ENCODE measurements at places on chromosomes 16 and 17.
A peak's percentile ranks its signal among the peaks of the same experiment; 100 is the strongest.

DNA sequence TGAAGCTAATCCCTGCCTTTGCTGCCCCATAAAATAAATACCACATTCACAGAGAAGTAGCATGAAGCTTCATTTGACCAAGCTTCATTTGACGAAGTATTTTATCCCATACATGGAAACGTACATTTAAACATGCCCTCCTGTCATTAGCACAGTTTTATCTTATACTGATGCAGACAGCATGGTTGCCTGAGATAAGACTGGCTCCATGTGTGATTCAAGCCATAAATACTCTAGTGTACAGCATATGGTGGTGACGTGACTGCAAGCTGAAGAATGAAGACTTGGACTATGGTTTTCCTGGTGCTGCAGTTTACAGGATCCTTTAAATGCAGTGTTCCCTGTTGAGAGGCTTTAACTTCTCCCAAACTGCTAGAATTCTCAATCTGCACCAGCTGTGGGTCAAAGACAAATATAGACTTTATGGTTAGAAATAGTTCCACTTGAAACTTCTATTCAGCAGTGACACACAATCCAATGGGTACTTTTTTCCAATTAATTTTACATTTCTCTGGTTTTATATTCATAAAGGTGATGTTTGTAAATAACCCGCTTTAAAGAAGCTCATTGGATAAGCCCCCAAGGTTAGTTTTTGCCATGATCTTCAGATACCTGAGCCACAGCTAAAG lies 64.9 kb downstream of the CYB561 start:
- no peaks in the 10 kb centered on the region for H3K36me3 ChIP-seq
- no peaks in the 10 kb centered on the region for H3K27me3 ChIP-seq
- H3K4me3 ChIP-seq = no peak overlapping the region
- no peak for DNase-seq
- no peaks in the 10 kb centered on the region for H3K4me1 ChIP-seq

DNA sequence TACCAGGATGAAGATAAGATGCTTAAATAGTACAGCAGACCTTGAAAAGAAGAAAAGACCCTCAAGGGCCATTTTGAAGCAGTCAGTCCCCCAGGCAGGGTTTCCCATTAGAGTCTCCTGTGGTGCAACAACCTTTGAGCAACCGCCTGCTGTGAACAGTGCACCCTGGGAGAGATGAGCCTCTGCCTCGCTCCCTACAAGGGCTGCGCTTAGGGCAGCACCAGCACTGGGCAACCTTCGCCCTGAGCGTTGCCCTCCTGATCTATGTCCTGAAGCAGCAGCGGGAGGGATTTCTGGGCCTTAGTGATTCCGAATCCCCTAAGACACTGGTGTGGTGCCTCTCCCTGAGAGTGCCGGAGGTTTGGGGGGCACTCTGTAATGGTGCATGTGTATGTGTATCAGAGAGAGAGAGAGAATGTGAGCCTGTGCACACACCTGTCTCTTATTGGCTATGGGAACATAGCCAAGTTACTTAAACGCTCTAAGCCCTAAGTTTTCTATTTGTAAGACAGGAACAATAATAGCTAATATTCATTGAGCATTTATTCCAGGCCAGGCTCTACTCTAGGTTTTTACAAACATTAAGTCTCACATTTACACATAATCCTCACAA lies 25.2 kb upstream of the ABCC12 start:
- no peaks in the 10 kb centered on the region for H3K27me3 ChIP-seq
- H3K4me3 ChIP-seq = no peak overlapping the region
- DNase-seq = no peak
- no peaks in the 10 kb centered on the region for H3K36me3 ChIP-seq
- no peaks in the 10 kb centered on the region for H3K4me1 ChIP-seq
- H3K27ac ChIP-seq = no peak overlapping the region

- peaks cover 19% of the 10 kb centered on the region for H3K4me1 ChIP-seq
- no peaks in the 10 kb centered on the region for H3K27me3 ChIP-seq
Observed at GRCh38 chr16:11973070-11973469, 3.5 kb upstream of the SNX29 start.

- H3K36me3 ChIP-seq = no peaks in the 10 kb centered on the region
- no peak for DNase-seq
- H3K27me3 ChIP-seq = no peaks in the 10 kb centered on the region
- H3K4me3 ChIP-seq = no peak overlapping the region
- no peaks in the 10 kb centered on the region for H3K4me1 ChIP-seq
Observed at GRCh38 chr16:12295395-12295794, 318.9 kb downstream of the SNX29 start.

DNA sequence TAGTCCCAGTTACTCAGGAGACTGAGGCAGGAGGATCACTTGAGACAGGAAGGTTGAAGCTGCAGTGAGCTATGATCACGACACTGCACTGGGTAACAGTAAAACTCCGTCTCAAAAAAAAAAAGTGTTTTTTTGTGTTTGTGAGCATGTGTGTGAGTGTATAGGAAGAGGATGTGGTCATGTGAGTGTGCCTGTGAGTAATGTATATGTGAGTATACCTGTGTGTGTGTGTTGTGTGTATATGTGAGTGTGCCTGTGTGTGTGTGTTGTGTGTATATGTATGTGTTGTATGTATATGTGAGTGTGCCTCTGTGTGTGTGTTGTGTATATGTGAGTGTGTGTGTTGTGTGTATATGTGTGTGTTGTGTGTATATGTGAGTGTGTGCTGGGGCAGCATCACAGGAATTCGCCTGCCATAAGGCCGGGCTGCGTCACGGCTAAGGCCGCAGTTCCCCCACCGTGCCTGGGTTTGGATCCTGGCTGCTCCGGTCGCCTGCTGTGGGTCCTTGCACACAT lies 21.4 kb upstream of the NPTX1 start:
- H3K27me3 ChIP-seq = no peaks in the 10 kb centered on the region
- H3K4me1 ChIP-seq = no peaks in the 10 kb centered on the region
- DNase-seq = no peak

DNA sequence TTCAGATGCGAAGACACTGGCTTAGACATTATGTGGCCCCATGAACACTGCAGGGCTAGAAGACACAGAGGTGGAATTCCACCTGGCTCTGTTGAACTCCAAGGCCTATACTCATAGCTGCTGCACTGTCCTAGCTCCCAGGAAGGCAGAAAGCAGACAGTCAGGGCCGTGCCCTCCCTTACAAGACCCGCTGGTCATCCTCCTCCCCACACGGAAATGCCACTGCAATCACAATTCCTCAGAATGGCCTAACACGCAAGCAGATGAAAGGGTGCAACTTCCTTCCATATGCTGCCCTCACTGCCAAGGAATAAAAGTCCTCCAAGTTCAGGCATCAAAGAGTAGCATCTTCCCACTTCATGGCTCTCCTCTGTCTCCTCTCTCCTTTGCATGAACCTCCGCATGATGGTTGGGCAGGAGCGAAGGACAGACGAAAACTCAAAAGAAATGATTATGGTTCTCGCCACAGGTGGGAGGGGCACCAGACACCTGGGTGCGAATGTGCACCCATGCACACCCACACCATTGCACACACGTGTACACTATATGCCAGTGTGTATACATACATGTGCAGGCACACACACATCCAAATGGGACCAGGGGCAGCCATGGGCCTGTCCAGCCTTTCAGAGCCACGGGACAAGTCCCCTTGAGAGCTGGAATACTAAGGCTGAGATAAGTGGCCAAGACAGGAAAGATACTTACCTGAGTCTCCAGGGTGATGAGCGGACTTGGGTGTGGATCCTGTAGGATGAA lies 113.3 kb downstream of the XYLT1 start:
- peak overlapping the region; percentile 63 for H3K27ac ChIP-seq
- H3K36me3 ChIP-seq = no peaks in the 10 kb centered on the region
- DNase-seq = no peak
- H3K4me3 ChIP-seq = no peak overlapping the region
- no peaks in the 10 kb centered on the region for H3K27me3 ChIP-seq

- H3K27me3 ChIP-seq = no peaks in the 10 kb centered on the region
- H3K36me3 ChIP-seq = no peaks in the 10 kb centered on the region
- DNase-seq = no peak
Observed at GRCh38 chr16:85178596-85178995, 66.3 kb upstream of the CIBAR2 start.

- H3K27ac ChIP-seq = no peak overlapping the region
- H3K36me3 ChIP-seq = no peaks in the 10 kb centered on the region
- peaks cover 33% of the 10 kb centered on the region for H3K4me1 ChIP-seq
- H3K4me3 ChIP-seq = peak overlapping the region; percentile 100
Observed at GRCh38 chr16:19524616-19525384, 1.1 kb downstream of the CCP110 start.

GRCh38 chr16:50058091-50058771 lies 7.5 kb upstream of the HEATR3 start:
- no peak for DNase-seq
- H3K27me3 ChIP-seq = no peaks in the 10 kb centered on the region
- no peaks in the 10 kb centered on the region for H3K4me1 ChIP-seq
- H3K27ac ChIP-seq = no peak overlapping the region

DNA sequence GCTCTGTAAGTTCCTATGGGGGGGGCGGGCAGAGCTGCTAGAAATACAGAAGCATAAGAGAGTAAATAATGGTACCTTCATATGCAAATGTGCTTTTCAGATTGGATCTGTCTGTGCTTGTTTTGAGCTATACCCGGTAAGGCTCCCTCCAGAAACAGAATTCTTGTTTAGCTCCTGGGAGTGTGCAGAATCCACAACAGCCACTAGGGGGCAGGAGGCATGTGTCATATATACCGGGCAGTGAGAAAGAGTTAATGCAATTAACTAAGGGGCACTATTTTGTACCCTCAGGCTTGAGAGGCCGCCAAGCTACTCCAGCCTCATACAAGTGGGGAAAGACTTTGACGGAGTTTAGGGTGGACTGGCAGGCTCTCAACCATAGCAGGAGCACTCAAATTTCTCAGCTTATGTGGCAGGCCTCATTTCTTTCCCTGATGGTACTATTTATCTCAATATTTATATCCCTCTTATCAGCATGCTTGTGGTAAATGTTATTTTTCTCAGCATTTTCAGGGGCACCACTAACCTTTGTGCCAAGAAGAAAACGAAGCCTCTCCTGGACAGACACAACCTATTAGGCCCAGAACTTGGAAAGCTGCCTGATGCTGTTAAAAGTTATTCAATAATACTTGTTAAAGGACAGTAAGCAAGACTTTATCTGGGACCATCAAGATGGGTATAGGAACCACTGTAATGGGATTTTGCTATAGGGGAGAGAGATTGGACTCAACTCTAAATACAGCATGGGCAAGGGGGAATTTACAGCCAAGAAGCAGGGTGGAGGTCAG lies 10.7 kb upstream of the CENPV start:
- H3K27ac ChIP-seq = no peak overlapping the region
- H3K36me3 ChIP-seq = no peaks in the 10 kb centered on the region

DNA sequence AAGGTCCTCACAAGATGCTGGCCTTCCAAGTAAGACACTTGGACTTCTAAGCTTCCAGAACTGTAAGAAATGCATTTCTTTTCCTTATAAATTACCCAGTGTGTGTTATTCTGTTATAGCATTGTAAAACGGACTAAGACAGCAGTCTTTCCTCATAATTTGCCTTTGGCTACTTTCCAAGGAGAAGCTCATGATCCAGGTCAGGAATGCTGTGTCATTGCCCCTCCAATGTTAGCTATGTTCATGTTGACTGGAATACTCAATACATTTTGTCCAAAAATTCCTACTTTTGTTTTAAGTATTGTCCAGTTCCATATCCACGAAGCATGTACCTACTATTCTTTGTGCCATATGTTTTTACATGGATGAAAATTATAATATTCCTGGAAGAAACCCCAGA lies 234.6 kb downstream of the HS3ST3A1 start:
- H3K4me3 ChIP-seq = no peak overlapping the region
- no peak overlapping the region for H3K27ac ChIP-seq
- H3K36me3 ChIP-seq = no peaks in the 10 kb centered on the region
- DNase-seq = no peak
- no peaks in the 10 kb centered on the region for H3K4me1 ChIP-seq

- H3K27me3 ChIP-seq = no peaks in the 10 kb centered on the region
- H3K27ac ChIP-seq = no peak overlapping the region
- H3K4me3 ChIP-seq = no peak overlapping the region
- H3K36me3 ChIP-seq = peaks cover 1% of the 10 kb centered on the region
- no peak for DNase-seq
Observed at GRCh38 chr17:82149401-82150099, 51.5 kb upstream of the FASN start.

DNA sequence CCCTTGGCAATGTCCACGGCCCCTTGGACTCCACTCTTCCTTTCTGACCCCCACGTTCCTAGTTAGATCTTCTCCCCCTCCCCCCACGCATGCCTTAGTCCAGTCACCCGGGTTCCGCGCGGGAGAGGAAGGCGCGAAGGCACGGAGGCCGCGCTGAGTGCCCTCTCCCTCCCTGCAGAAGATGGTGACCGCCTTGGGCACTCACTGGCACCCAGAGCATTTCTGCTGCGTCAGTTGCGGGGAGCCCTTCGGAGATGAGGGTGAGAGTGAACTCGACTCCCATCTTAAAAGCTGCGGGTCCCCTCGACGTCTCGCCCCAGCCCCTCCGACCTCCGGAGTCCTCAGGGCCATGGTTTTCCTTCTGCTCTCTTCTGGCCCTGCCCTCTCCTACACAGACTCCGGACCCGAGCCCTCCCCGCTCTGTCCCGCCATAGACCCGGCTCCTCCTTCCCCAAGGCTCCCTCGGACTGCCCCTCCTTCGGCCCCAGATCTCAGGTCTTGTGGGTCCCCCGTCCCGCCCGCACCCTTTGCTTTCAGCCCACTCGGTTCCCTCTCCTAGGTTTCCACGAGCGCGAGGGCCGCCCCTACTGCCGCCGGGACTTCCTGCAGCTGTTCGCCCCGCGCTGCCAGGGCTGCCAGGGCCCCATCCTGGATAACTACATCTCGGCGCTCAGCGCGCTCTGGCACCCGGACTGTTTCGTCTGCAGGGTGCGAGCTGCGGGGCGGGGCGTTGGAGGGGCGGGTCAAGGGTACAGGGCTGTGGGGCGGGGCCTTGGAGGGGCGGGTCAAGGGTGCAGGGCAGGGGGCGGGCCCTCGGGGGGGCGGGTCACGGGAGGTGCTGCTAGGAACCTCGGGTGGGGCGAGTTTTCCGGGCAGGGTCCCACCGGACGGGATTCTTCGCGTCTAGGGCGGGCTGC lies 4.6 kb downstream of the TGFB1I1 start:
- H3K36me3 ChIP-seq = no peaks in the 10 kb centered on the region
- DNase-seq = peak; percentile 94
- H3K27ac ChIP-seq = peak overlapping the region; percentile 88
- peak overlapping the region; percentile 55 for H3K4me3 ChIP-seq

GRCh38 chr16:14193316-14193871 lies 122.3 kb downstream of the MRTFB start:
- no peak overlapping the region for H3K4me3 ChIP-seq
- H3K27me3 ChIP-seq = no peaks in the 10 kb centered on the region
- DNase-seq = no peak
- H3K36me3 ChIP-seq = no peaks in the 10 kb centered on the region
- H3K4me1 ChIP-seq = no peaks in the 10 kb centered on the region
